ENCODE measurements at places on chromosomes 3 and 15. TPM values are rescaled to one million over a fixed set of nuclear protein-coding genes. Genes with fewer than 3 reads are reported as not detected.

C3orf80 gene
- 0.11 TPM for polyA plus RNA-seq

AP3S2 gene
- 29.5 TPM for polyA plus RNA-seq

TEX55 gene
- polyA plus RNA-seq = not detected

CAMK2N2 gene
- 0.12 TPM for polyA plus RNA-seq

CFAP92 gene
- 0.46 TPM for polyA plus RNA-seq

CNTN6 gene
- polyA plus RNA-seq = 1.4 TPM

CTXN2 gene
- polyA plus RNA-seq = not detected

CPNE9 gene
- polyA plus RNA-seq = not detected

ZNF654 gene
- 10.3 TPM for polyA plus RNA-seq

SOX14 gene
- not detected for polyA plus RNA-seq

CIB1 gene
- polyA plus RNA-seq = 26.7 TPM

HRH1 gene
- polyA plus RNA-seq = 4.3 TPM

XIRP1 gene
- polyA plus RNA-seq = 184 TPM

CYP1A2 gene
- polyA plus RNA-seq = 0.08 TPM

DOCK3 gene
- polyA plus RNA-seq = 0.09 TPM

IGSF11 gene
- polyA plus RNA-seq = 6.2 TPM

BBS4 gene
- 15.3 TPM for polyA plus RNA-seq

H1-8 gene
- not detected for polyA plus RNA-seq

SEMA6D gene
- polyA plus RNA-seq = 59.6 TPM

AMOTL2 gene
- 54.9 TPM for polyA plus RNA-seq

EPB42 gene
- polyA plus RNA-seq = 1.7 TPM

SLC12A1 gene
- 0.16 TPM for polyA plus RNA-seq

NUP210 gene
- 11.8 TPM for polyA plus RNA-seq

OSBPL10 gene
- polyA plus RNA-seq = 9.5 TPM

ISLR2 gene
- polyA plus RNA-seq = 4.8 TPM

RTP3 gene
- not detected for polyA plus RNA-seq

SPCS1 gene
- 90.2 TPM for polyA plus RNA-seq

TRPC1 gene
- polyA plus RNA-seq = 7.4 TPM

NTRK3 gene
- polyA plus RNA-seq = 9.4 TPM

TNFSF10 gene
- 8.0 TPM for polyA plus RNA-seq

PAQR9 gene
- polyA plus RNA-seq = not detected

HPS3 gene
- polyA plus RNA-seq = 11.1 TPM

ALG1L2 gene
- 0.84 TPM for polyA plus RNA-seq

SPINT1 gene
- 0.56 TPM for polyA plus RNA-seq

A4GNT gene
- polyA plus RNA-seq = not detected

LMCD1 gene
- 180 TPM for polyA plus RNA-seq

FSTL1 gene
- polyA plus RNA-seq = 611 TPM

CCR2 gene
- 0.56 TPM for polyA plus RNA-seq

DLEC1 gene
- 0.54 TPM for polyA plus RNA-seq

CPB1 gene
- polyA plus RNA-seq = 2.3 TPM

THAP10 gene
- polyA plus RNA-seq = 3.9 TPM

ATP2B2 gene
- polyA plus RNA-seq = 5.9 TPM

IQCF5 gene
- polyA plus RNA-seq = not detected

MKRN3 gene
- 2.2 TPM for polyA plus RNA-seq

CHST2 gene
- polyA plus RNA-seq = 3.7 TPM
